ENCODE measurements at places on chromosomes 1 and 21.
A peak's percentile ranks its signal among the peaks of the same experiment; 100 is the strongest.

DNA sequence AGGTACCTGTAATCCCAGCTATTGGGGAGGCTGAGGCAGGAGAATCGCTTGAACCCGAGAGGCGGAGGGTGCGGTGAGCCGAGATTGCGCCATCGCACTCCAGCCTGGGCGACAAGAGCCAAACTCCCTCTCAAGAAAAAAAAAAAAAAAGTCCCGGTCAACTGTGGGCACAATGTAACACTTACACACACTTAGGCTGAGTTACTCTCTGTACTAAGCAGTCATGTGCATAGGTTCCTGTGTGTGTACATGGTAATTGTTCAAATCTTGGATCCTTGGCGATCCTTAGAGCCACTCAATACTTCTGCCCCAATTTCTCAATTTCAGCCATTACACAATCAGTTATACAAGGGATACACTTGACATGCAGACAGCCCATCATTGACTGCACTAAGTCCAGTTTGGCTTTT lies 11.6 kb downstream of the SDCCAG8 start:
- DNase-seq, result no peak

DNA sequence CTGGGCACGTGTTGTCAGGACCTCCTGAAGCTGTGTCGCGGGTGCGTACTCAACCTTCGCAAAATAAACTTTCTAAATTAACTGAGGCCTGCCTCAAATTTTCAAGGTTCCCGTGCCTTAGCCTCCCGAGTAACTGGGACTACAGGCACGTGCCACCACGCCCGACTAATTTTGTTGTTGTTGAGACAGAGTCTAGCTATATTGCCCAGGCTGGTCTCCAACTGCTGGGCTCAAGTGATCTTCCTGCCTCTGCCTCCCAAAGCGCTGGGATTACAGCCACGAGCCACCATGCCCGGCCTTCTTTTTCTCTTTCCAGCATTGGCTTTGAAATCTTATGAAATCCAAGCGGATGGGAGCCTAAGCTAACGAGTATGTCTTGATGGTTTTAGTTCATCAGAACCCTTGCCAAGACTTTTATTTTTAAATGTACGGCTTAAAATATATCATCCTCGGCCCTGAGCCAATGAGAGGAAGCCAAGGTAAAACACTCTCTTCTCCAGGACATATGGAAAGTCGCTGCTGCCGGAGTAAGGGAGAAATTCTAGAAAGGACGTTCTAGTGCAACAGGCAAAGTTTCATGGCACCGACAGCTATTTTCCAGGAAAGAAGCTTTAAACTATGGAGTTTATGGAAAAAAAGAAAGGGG lies 12.7 kb upstream of the ERVH48-1 start:
- DNase-seq, result no peak

GRCh38 chr1:243926803-243927245 lies 76.8 kb upstream of the AKT3 start:
- no peak for DNase-seq

- no peak for DNase-seq
Measured at GRCh38 chr1:29197590-29197924, 15.9 kb upstream of the SRSF4 start.

- peak; percentile 69 for DNase-seq
Measured at GRCh38 chr1:147334292-147334691, 91.8 kb downstream of the CHD1L start.

DNA sequence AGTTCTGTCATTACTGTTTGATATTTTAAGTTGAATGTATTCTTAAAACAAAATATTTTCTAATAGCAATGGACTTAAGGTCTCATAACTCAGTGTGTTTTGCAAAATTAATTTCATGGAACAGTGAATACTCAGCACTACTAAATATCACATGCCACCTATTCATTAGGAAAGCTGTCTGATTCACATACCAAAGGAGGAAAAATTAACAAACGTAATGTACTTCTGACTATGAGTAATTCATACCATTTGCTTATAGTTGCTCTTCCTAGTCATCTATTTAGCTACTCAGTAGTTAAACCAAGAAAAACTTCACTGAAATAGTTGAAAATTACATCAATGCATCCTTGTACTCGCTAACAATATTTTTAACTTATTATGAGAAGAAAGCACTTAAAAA lies 35.2 kb downstream of the TP53BP2 start:
- DNase-seq, result no peak

GRCh38 chr1:87834151-87834550 lies 505.5 kb downstream of the LMO4 start:
- DNase-seq, result no peak

- DNase-seq, result no peak
Measured at GRCh38 chr1:232635778-232636356, 5.9 kb upstream of the SIPA1L2 start.

- no peak for DNase-seq
Measured at GRCh38 chr1:42837709-42838108, 8.7 kb upstream of the ZNF691 start.

GRCh38 chr1:226541631-226542622 lies 6.6 kb upstream of the STUM start:
- DNase-seq, result no peak

DNA sequence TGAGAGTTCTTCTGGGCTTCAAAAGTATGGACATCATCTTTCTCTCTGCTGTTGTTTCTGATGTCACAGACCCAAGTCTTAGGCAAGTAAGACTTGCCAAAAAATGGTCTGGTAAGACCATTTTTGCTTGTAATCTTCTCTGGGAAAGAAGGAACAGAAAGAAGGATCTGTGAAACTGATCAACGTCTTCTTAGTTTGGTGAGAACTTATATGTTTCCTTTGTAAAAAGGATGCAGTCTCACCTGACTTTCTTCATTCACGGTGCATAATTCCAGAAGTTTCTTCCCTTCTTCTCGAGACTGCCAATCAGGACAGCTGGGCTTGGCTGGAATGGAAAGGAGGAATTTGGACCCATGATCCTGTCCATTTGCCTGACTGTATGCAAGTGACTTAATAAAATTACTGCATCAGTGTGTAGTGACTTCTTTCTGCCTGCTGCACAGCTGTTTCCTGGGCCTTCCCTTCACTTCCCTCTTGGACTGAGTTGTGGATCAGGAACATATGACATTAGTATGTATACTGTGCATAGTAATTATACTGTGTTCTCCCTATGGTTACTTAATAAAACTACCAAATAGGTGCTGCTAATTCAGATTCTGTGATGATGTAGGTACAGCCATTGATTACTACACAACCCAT lies 7.6 kb upstream of the DENND1B start:
- no peak for DNase-seq

GRCh38 chr1:98304888-98305287 lies 356.6 kb upstream of the SNX7 start:
- DNase-seq, result no peak

- no peak for DNase-seq
Measured at GRCh38 chr1:42940851-42941639, 17.6 kb downstream of the SLC2A1 start.

DNA sequence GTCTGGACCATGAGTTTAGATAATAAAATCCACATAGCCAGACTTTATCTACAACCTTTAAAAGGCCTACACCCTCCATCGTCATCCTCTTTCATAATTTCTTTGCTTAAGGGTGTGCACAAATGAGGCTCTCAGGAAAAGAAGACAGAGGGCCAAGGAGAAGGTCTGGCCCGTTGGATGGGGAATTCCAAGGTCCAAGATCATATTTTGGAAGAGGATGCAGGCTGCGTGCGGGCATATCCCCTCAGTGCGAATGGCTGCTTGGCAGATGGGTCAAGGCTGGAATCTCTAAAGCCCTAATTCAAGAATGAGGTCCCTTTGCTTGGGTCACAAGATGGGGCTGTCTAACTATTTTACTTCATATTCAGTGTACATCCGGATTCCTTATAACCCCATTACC lies 782.2 kb upstream of the NCAM2 start:
- no peak for DNase-seq

DNA sequence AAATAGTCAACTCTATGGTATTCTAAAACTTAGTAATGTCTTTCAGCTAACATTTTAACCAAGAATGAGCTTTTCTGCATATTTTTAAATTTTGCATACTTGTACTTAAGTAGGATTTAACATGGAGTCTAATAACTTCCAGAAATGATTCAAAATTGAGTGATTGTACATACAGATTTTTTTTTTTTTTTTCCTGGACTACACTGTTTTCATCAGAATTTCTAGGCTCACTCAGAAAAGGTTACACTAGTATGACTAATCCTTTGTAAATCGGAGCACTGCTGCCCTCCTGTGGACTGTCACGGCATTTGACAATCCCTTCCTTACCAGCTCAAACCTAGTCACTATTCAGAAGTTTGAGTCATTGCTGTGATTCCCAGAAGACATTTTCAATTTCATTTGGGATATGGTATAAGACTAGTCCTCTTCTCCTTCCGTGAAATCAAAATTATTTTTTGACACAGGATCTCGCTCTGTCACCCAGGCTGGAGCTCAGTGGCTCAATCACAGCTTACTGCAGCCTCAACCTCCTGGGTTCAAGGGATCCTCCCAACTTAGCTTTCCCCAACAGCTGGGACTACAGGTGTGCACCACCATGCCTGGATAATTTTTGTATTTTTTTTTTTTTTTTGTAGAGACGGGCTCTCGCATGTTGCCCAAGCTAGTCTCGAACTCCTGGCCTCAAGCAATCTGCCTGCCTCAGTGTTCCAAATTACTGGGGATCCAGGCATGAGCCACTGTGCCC lies 45.5 kb downstream of the CD46 start:
- peak; percentile 25 for DNase-seq

All from NCI-H1417 (cell line).